ENCODE measurements at places on chromosomes 11 and 22.

GRCh38 chr11:14186046-14186775 lies 172.8 kb downstream of the RRAS2 start:
- no peak for DNase-seq

DNA sequence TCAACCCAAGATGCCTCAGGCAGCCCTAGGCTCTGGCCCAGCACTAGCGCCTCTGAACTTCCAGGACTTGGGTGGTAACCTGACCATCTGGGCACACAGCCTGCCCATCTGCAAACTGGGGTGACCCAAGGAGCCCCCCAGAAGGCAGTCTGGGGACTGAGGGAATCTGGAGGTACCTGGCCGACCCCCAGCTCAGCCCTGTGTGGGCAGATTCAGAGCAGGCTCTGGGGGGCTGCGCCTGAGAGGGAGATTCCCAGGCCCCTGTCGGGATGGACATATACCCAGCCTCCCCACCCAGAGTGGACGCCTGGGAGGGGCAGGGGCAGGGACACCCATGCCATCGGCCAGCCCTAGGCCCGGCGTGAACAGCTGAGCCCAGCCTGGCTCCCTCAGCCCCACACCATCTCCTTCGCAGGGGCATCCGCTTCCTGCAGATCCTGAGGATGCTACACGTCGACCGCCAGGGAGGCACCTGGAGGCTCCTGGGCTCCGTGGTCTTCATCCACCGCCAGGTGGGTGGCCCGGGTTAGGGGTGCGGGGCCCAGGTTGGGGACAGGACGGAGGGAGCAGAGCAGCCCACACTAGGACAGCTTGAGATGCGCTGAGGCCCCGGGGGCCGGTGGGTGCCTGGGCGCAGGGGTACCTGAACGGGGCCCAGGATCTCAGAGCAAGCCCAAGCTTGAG lies 126.9 kb downstream of the KCNQ1 start:
- DNase-seq: no peak

- DNase-seq: peak; percentile 6
Observed at GRCh38 chr11:65213322-65214211, 31.8 kb downstream of the CAPN1 start.

- DNase-seq: peak; percentile 85
Observed at GRCh38 chr11:114280696-114281095, 15.5 kb upstream of the NNMT start.

DNA sequence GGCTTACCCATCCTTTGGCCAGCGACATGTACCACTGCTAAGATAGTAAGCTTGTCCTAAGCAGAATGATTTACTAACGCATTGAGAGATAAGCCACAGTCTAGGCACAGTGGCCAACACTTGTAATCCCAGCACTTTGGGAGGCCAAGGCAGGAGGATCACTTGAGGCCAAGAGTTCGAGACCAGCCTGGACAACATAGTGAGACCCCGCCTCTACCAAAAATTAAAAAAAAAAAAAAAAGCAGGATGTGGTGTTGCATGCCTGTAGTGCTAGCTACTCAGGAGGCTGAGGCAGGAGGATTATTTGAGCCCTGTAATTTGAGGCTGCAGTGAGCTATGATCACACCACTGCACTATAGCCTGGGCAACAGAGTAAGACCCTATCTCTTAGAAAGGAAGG lies 93.1 kb downstream of the HIPK3 start:
- DNase-seq: no peak
